DMS153 (cell line): ENCODE measurements at places on chromosomes 1 and 21.

GRCh38 chr1:7382971-7383370, 388.1 kb upstream of the VAMP3 start:
- no peak for DNase-seq

- peak; percentile 11 for DNase-seq
Observed at GRCh38 chr1:212062832-212063438, 27.4 kb downstream of the DTL start.

DNA sequence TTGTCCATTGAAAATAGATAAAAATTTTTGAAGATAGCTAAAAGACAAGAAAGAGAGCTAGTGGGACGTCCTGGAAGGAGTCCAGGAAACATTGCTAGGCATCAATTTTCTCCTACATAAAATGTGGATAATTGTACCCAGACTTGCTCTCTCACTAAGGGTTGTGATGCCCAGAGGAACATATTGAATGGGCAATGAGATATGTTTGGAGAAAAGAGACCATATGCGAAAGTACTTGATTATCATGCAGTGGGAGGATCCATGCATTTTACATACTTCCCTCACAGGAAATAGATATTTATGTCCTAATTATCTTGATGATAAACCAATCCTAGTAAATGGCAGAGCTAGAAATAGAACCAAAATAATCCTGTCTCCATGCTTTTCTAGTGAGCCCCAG, 108.4 kb upstream of the TNR start:
- DNase-seq: no peak

DNA sequence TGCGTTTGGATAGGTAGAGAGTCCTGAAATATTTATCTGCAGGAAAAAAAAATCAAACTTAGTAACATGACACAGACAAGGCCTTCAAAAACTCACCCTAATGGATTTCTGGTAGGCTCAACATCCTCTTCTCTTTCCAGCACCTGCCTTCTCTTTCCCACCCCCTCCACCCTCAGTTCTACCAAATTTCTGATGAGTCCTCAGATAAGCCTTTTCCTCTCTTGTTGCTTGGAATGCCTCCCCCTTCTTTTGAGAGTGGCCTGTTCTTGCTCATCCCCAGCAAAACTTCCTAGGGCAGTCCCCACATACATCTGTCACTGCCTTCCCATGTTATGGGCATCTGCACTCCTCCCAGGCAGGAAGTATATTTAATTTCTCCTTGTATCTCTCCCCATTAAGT, 7.6 kb upstream of the LBR start:
- DNase-seq: no peak

GRCh38 chr1:207219979-207220889, 101.2 kb upstream of the CD55 start:
- DNase-seq: no peak

DNA sequence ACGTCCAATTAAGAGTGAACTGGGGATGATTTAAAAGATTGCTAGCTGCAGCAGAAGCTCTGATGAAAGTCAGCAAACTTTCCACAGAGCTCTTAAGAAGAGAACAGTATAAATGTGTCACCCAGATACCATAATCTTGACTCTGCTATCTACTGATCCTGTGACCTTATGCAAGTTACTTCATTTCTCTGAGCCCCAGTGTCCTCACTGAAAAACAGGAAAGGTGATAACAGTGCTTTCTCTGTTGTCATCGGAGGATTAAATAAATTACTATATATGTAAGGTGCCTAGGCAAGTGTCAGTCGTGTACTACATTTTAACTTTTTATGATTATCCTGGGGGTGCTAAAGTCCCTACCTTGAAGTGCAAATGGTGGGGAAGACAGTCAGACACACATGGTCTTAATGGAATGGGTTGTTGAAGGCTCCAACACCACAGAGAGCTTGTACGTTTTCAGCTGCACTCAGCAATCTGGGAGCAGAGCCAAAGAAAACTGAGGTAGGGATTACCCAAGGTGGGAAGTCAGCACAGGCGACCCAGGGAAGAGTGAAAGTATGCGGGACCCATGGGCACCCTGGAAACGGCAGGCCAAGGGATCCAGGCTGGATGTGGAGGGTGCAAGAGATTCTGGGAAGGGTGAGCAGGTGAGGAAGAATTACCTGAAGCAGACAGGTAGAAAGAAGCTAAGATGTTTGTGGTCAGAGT, 82.8 kb downstream of the DTL start:
- no peak for DNase-seq

DNA sequence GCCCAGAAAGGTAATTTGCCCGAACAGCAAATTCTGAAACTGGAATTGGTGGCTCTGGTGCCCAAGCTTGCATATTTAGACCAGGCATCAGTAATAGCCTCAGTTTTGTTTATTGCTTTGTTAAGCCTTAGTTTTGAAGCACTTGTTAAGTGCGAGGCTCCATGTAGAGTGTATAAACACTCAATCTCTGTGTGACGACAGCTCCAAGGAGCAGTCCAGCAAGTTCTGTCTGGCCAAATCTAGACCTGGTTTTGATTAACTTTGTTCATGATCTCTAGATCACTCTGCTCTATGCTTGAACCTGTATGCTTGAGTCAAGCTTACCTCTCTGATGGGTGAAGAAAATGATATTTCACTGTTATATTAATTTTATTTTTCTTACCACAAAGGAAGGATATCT, 37.4 kb downstream of the DOP1B start:
- no peak for DNase-seq

DNA sequence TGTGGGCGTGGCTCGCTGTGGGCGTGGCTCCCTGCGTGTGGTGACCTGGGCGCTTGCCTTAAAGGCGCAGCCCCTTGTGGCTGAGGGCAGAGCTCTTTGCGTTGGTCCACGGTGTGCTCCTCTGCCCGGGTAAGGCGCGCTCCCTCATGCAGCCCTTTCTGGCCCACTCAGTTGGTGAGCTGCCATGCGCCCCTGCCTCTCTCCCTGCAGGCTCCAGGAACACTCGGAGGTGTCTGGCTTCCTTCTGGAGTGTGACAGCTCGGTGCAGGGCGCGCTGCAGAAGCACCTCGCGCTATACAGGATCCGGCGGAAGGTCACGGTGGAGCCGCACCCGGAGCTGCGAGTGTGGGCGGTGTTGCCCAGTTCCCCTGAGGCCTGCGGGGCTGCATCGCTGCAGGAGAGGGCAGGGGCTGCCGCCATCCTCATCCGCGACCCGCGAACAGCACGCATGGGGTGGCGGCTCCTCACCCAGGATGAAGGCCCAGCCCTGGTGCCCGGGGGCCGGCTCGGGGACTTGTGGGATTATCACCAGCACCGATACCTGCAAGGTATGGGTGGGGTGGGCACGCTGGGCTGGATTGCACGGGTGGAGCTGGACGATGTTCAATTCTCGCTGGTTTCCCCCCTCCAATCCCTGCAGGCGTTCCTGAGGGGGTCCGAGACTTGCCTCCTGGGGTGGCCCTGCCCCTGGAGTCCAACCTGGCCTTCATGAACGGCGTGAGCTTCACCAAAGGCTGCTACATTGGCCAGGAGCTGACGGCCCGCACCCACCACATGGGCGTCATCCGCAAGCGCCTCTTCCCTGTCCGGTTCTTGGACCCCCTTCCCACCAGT, 9.1 kb downstream of the IBA57 start:
- DNase-seq: no peak

DNA sequence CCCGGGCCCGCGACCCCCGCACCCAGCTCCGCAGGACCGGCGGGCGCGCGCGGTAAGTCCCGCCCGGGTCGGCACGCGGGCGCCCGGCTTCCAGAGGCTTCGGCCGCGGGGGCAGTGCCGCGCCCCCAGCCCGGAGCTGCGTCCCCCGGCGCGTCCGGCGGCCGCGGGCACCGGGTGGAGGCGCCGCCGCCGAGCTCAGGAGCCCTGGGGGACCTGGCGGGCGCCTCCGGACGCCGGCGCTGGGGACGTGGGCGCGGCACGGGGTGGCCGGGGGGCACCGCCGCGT, 227 bp downstream of the NBL1 start:
- DNase-seq: no peak

DNA sequence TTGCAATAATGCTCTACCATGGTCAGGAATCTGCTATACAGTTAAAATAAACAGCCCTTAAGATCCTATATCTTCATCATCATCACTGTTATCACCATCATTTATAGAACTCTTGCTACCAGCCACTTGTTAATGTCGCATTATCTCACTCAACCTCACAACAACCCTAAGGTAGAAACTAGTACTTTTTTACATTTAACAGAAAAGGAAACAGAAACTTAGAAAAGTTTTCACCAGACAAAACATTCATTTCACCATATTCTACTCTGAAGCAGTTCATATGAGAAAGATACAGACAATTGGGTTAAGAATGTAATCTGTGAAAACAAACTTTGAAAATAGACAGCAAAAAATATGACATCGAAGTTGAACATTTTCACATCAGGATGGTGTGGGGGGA, 262.6 kb downstream of the ATG4C start:
- DNase-seq: no peak

DNA sequence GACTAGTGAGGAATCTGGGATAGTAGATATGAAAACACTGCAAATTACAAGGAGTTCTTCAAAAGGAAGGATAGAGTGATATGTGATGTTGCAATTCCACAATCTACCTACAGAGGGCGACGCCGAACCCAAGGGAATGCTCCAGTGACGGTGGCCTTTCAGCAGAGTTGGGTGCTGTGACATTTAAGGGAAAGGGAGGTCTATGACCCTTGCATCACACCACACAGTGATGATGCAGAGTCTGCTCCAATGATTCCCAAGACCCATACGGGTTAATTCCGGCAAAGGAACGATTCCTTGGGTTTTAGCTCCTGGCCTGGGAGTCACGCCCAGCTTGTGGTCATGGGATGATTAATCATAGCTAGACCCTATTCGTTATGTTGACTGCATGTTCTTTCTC, 123.0 kb upstream of the IGSF21 start:
- no peak for DNase-seq

DNA sequence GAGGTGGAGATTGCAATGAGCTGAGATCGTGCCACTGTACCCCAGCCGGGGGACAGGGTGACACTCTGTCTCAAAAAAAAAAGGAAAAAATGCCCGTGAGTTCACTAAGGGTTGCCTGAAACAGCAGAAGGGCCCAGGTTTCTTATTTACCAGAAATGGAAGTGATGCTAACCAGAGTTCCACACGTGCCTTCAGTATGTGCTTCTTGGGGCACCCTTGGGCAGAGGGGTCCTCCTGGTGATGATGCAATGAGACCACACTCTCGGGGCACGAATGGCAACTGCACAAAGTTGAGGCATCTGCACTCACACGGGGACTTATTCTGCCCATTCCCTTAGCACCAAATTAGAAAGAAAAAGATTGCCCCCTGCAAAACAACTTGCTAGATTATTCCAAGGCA, 29.2 kb downstream of the OLIG1 start:
- no peak for DNase-seq
